Left colon (tissue), 2 donors: ENCODE measurements at places on chromosomes 2 and 18.
A peak's percentile ranks its signal among the peaks of the same experiment; 100 is the strongest.

- DNase-seq: no peak
These were observed 26.2 kb upstream of the GALNT3 start for GRCh38 chr2:165820296-165820695.

DNA sequence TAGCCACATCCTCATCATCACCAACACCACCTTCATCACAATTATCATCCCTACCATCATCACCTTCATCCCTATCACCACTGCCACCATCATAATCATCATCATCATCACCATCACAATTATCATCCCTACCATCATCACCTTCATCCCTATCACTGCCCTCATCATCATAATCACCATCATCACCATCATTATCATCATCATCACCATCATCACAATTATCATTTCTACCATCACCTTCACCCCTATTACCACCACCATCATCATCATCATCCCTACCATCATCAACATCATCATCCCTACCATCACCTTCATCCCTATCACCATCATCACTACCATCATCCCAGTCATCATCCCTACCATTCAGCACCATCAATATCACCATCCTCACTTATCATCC, 140.5 kb downstream of the LOXHD1 start:
- no peak for DNase-seq

DNA sequence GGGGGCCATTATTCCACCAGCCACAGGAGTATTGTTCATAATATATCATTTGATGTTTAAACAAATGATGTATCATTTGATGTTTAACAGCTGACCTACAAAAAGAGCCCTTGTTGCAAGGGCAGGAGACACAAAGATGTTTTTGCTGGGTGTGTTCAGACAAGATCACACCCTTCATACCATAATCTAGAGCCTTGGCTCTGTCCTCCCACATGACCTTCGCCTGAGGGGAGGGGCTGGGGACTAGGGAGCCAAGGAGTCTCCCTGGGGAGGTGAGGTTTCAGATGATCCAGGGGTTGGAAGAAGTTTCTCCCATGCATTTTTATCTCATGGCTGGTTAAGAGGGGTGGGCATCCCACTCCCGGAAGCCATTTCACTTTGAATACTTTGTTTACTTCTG, 33.5 kb downstream of the CDC42EP3 start:
- no peak for DNase-seq

DNA sequence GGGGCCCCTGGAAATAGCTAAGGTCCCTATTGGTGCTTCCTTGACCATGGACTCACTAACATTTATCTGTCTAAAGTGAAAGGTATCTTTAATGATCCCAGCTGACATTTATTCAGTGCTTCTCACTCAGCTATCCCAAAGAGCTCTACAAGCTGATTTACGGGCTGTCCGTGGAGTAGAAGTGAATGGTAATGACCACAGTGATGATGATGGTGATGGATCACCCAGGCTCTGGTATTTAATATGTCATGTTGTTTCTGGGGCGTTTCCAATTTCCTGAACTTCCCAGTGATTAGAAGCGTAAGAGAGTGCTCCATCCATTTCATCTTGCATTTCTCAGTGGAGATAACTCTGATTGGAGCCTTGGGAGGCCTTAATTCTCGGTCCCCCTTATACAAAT, 304.3 kb downstream of the HRH4 start:
- DNase-seq: no peak

GRCh38 chr2:145108959-145109710, 589.2 kb upstream of the ZEB2 start:
- no peak for DNase-seq

GRCh38 chr18:26550998-26551694, 2.8 kb upstream of the KCTD1 start:
- no peak for DNase-seq

DNA sequence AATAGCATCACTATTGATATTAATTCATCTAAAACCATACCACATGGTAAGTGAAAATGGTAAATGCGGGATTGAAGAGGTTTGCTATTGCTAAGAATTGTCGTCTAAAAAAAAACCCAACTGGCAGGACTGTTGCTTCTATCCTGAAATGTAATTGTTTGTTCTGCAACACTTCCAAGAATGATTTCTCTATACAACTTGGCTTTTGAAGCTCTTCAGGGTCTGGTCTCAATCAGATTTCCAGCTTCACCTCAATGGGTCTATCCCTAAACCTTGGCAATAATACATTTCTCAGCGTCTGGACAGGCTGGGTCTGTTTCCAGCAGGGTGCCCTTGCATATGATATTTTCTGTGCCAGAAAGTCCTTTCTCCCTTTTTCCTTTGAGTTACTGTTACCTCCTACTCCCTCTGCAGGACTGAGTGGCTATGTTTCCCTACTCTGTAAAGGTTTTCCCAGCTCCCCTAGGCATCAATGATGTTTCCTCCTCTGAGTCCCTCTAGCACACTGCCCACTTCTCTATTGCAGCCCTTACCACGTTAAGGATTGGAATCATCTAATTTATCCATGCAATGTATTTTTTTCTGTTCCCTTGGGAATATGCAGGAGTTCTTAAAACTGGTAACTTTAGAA, 118.2 kb upstream of the REV1 start:
- DNase-seq: no peak

DNA sequence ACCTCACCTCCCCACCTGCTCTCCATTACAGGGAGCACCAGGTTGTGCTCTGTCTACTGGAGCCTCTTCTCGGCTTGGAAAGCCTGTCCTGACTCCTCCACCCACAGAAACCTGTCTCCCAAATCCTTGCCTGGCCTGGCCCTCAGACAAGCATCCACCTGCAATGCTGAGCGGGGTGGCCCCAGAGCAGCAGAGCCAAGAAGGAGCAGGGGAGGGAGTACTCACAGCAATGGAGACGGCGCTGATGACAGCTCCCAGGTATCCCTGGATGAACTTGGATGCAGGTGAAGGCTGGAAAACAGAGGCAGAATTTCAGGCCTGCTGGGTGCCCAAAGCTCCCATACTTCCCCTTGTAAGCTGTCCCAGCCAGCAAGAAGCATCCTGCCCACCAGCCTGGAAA, 72.8 kb downstream of the SFXN5 start:
- DNase-seq: no peak

GRCh38 chr2:84458551-84459017, 496 bp downstream of the SUCLG1 start:
- DNase-seq: peak; percentile 33

- no peak for DNase-seq
These were observed 301.2 kb downstream of the LRATD1 start for GRCh38 chr2:14933753-14934152.

- DNase-seq: no peak
These were observed 443.7 kb downstream of the TNS1 start for GRCh38 chr2:217559084-217559483.

GRCh38 chr2:60095202-60095815, 458.1 kb downstream of the BCL11A start:
- no peak for DNase-seq

GRCh38 chr2:205020673-205021072, 475.4 kb downstream of the PARD3B start:
- no peak for DNase-seq

DNA sequence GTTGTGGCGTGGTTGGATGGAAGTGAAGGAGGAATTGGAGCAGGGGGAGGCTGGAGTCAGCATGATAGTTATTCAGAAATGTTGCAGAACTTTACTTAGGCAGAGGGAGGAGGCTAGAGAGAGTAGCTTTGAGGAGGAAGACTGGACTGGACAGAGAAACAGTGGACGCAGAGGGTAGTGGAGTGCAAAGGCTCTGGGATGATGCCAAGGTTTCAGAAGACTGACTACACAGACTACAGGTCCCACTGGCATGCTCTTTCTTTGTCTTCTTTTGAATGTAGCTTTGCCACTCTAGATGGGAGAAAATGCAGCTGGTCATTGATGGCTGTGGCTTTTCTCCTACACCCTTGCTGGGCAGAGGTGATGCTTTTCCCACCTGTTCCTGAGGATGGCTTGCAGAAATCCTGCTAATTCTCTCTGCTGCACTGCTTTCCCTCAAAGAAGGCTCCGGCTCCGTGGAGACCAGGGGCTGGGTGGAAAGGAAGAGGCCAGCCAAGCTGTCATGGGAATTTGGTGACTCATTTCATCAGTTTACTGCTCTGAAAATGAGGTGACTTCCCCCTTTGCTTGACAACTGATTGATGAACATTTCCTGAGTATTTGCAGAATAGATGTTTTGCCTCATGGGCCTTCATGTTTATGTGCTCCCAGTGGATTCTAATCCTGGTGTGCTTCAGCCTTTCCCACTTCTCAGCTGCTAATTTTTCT, 42.4 kb downstream of the MEIS1 start:
- no peak for DNase-seq

- no peak for DNase-seq
These were observed 487.4 kb upstream of the CELF4 start for GRCh38 chr18:38052879-38053590.

- DNase-seq: no peak
These were observed 13.7 kb upstream of the DAPL1 start for GRCh38 chr2:158781353-158781961.

- peak; percentile 20 for DNase-seq
These were observed 5.3 kb upstream of the NEU4 start for GRCh38 chr2:241803387-241804325.

- DNase-seq: no peak
These were observed 22.0 kb downstream of the DOCK10 start for GRCh38 chr2:225020168-225020849.

GRCh38 chr2:233047667-233048066, 12.5 kb upstream of the INPP5D start:
- DNase-seq: no peak

DNA sequence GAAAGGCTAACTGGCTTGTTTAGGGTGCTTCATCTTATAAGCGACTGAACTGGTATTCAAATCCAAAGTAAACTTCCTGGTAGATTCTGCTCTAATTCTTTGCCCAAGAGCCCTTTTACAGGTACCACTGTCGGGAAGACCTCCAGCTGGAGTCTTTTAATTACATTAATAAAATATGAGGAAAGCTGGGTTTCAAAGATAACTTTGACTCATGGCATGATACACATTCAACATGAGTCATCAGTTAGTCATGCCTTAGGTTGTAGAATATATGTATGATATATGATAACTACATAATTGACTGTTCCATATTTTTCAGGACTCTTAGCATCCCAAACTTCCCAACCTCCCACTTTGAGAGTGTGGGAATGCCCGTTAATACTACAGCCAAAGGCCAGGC, 32.3 kb downstream of the ZCCHC2 start:
- DNase-seq: no peak

DNA sequence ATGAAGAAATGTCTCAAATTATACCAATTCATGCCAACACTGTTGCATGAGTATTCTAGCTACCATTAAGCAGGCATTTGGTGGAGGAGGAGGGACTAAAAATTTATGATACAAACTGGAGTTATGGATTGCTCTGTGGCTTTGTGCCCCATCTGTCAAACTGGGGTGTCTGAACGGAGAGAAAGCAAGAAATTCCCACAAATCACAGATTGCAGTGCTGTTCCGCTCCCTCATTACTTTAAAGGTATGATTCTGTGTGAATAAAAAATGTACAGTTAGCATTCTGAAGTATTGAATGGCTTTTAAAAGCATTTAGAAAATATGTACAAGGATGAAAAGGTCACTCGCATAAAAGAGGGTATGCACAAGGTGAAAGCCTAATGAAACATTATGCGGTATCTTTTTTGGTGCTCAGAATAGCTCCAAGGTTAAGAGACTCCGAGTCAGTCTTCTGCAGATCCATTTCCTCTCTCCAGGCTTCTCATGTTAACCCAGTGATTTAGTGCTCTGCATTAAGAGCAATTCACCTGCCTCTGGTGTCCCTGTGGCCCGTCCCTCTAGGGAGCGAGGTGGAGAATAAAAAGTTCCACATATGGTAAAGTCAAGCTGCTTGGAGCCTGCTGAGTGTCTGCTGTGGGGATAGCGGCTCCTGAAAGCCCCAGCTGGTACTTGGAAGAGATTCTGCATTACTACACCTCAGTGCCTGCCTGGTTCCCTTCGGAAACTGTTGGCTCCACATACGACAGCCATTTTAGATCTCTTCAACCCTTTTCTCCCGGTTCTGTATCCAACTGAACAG, 184.2 kb downstream of the ZNF521 start:
- DNase-seq: no peak

- DNase-seq: peak; percentile 26
These were observed 916 bp downstream of the TAF4B start for GRCh38 chr18:26227051-26227670.

DNA sequence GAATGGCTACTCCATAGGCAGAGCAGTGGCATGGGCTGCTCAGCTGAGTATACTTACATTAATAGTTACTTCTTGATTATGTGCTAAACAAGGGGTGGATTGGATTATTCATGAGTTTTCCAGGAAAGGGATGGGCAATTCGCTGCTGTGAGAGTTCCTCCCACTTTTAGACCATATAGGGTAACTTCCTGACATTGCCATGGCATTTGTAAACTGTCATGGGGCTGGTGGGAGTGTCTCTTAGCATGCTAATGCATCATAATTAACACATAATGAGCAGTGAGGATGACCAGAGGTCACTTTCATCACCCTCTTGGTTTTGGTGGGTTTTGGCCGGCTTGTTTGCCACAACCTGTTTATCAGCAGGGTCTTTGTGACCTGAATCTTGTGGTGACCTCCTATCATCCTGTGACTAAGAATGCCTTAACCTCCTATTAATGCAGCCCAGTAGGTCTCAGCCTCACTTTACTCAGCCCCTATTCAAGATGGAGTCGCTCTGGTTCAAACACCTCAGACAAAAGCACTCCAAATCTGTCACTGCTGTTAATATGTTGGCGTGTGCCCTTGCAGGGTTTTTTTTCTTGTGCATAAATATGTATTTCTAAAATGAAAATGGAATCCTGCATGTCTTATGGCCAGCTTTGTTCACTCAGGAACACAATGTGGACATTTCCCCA, 56.0 kb downstream of the CYBRD1 start:
- no peak for DNase-seq

DNA sequence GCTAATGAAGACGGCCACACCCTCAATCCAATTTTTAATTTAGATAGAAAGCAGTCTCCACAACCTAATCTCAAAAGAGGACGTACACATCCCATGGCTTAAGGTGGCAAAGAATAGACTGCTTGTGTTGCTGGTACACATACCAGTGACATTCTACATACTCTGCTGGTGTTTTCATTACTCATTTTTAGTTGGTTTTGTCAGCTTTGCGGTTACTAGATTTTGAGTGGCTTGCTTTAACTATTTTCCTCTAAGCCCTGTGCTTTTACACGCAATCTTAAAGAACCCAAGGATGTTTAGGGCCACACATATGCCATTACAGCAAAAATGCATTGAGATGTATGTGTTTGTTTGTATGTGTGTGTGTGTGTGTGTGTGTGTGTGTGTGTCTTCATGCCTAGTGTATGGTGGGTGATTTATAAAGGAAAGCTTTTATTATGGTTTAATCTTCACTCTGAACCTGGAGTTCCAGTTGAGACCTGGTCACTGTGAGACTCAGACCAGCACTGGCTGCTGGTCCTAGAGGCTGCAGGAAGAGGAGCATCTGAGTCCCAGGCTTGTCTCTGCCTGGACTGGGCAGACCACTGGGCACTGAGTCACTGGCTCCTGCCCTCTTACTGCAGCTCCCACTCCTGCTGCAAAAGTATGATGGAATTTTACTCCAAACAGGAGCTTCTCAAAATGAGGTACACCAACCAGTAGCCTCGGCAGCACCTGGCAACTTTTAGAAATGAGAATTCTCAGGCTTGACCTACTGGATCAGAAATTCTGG, 415.9 kb downstream of the NBAS start:
- DNase-seq: no peak
